AG08396 (cell line): ENCODE measurements at places on chromosomes 1 and 21.

DNA sequence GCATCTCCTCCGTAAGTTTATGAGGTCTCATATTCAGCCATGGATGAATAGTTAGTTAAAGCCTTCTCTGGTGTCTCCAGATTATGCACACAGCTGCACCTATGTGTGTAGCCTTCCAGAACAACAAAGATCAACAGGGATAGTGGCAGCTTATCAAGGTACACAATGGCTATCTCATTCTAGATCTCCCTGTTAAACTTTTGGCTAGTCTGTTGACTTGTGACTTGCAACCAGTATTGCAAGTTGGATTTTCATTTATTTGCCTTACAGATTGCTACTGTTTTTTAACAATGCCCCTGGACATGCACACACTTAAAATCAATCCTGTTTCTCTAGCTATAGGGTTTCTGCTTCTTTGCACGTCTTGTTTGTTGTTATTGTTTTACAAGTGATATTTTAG, 363.2 kb downstream of the OMA1 start:
- DNase-seq = no peak

DNA sequence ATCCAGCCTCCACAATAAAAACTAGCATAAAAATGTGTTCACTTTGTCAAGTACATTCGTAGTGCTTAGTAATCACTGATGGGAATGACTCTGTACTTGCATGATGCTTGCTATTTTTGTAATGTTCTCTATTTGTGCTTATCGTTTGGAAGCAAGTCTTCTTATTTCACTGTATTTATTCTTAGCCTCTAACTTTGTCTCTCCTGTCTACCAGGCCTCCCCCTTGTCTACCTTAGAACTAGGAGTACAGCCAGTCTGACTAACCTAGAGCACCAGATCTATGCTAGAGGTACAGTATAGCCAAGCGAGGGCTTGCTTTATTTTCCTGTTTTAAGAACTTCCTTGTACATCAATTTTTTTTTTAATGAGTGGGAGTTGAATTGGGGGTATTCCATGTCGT, 108.2 kb downstream of the VPS13D start:
- DNase-seq = no peak

DNA sequence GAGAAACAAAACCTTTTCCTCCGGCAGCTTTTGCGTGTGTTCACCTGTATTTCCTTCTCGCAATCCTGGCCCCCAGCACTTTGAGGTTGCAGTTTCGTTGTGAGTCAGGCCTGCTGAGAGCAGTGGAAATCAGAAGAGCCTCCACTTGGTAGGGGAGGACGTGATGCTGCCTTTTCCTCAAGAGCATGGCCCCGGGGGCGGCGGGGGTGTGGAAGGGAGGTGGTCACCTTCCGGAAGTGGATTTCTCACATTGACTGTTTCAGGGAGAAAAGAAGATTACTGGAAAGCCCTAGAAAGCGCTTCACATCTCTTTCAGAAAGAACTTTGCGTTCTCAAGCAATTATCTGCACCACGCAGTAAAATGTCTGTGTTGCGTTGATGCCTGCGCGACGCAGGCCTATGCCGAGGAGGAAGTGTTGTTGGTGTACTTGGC, 12.2 kb upstream of the IL10 start:
- no peak for DNase-seq

GRCh38 chr21:44419679-44420078, 35.6 kb upstream of the LRRC3 start:
- no peak for DNase-seq

GRCh38 chr1:229537894-229538293, 20.6 kb downstream of the ABCB10 start:
- no peak for DNase-seq

DNA sequence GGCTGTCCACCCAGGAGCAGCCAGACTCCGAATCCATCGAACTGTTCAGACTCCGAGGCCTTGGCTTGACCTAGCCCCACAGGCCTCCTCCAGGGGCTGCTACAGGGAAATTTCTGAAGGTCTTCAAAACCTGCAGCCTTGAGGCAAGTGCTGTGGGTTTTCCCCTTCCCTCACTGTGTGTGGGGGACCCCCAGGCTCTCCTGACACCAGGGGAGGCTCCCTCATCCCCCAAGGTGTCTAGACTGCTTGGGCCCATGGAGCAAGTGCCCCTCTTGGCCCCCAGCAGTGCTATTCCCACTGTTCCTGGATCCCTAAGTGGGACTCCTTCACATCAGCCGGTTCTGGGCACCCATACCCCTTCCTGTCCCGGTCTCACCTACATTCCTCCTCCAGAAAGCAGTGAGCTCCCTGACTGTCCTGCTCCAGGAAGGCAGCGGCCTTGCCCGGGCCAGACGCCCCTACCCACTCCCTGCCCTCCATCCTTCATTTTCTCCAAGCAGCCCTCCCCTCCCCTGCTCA, 814 bp downstream of the PAQR7 start:
- no peak for DNase-seq

- peak; percentile 42 for DNase-seq
Observed at GRCh38 chr1:182235952-182236650, 155.5 kb downstream of the GLUL start.

DNA sequence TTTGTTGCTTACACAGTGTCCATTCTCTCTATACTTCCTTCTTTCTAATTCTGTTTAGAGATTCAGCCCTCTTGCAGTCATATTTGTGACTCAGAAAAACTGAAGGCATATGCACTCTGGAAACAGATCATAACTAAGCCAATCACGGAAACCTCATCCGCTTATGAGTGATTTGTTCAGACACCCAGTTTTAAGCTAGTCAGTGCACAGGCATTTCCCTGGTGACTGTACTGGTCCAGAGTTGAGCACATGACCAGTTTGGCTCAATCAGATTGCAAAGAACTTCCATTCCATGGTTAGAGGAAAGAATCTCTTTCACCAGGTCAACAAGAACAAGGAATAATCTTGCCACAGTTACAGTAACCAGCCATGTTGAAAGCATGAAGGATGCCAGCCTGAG, 69.2 kb upstream of the SGIP1 start:
- peak; percentile 81 for DNase-seq

DNA sequence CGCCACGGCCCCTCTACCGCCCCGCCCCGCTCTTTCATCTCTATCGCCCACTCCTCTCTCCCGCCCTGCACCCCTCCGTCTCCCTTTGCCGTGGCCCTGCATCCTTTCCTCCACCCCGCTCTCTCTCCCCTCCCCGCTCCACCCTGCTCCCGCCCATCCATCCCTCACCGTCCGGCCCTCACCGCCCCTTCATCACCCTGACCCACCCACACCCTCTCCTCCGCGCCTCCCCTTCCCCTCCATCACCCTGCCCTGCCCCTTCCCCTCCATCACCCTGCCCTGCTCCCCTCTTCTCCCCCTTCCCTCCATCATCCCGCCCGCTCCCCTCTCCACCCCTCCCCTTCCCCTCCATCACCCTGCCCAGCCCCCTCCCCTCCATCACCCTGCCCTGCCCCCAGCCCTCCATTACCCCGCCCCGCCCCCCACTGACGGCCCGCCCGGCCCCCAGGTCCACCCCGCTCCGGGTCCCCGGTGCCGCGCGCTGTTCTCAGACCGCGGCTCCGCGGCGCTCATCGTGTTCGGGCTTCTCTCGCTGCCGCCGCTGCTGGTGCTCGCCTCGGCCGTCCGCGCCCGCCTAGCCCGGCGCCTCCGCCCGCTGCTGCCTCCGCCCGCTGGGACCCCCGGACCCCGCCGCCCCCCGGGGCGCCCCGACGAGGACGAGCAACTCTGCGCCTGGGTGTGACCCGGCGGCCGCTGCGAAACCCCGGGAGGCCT, 6.2 kb upstream of the ANKRD65 start:
- peak; percentile 72 for DNase-seq

GRCh38 chr1:207875532-207875931, 35.4 kb downstream of the CD34 start:
- no peak for DNase-seq

GRCh38 chr1:181044449-181044966, 10.7 kb downstream of the MR1 start:
- no peak for DNase-seq

DNA sequence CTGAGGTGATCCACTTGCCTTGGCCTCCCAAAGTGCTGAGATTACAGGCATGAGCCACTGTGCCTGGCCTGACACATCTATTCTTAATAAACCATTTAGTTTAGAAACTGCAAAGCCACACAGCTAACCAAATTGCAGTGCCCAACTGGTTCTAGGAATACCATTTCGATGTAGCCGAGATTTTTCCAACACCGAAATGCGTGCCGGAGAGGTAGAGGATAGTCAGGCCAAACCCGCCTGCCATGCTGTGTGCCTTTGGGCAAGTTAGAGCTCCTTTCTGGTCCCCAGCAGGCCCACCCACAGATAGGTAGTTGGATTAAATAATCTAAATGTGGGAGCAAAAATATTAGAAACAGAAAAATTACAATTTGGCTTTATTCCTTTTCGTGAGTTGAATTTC, 254.4 kb downstream of the FOXD2 start:
- no peak for DNase-seq

DNA sequence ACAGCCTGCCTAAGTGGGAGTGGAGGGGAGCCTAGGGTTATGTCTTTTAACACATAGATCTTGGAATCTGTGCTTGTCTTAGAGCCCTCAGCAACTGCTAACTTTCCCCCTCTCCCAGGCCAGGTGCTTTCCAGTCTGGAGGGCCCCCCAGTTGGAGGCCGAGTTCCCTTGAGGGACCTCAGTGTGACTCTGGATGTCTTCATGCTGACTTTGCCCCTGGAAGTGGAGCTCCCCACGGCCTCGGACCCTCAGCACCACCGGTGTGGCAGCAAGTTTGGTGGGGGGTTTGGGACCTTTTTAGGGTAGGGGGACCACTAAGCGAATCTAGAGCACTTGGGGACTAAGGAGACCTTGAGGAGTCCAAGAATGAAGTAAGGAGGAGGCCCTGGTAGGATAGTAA, 22.9 kb downstream of the HYI start:
- no peak for DNase-seq

- DNase-seq = no peak
Observed at GRCh38 chr21:16568661-16569060, 838.9 kb downstream of the USP25 start.

DNA sequence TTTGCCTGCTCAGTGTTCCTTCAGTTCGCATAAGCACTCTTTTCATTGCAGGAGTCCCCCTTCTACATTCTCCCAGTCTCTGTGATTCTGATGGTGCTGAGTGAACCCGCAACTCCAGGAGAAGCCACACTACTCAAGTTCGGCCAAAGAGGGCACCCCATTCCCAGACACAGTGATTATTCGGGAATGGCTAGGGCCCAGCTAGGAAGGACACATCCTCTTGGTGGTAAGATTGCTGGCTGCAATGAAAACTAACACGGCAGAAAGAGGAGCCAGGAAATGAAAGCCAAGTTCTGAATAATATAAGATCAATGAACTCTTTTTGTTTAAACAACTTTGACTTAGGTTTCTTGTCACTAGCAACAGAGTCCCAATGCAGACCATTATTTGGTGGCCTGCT, 14.9 kb downstream of the CREG1 start:
- peak; percentile 25 for DNase-seq

DNA sequence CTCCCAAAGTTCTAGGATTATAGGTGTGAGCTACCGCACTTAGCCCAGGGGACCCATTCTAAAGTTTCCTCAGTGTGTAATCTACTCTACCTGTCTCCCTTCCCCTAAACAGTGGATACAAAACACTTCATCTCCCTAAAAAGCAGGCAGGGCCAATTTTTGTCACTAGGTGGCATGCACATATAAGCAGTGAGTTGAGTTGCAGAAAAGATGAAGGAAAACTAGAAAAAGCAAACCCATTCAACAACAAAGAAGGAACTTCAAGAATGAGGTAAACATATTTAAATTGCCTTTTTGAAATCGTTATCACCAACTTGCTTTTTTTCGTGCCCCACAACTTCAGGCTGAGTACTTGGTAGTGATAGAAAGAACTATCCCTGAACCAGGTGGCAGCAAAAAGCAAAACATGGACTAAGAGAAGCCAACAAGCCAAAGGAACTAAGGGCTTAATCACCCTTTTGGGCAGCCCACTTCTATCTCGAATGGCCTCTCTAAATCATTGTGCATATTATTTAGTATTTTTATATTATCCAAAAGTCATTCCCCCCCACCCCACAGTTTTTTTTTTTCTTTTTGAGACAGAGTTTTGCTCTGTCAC, 19.7 kb upstream of the ALDH9A1 start:
- DNase-seq = peak; percentile 60

GRCh38 chr1:228345201-228345930, 61.3 kb downstream of the TRIM11 start:
- no peak for DNase-seq

DNA sequence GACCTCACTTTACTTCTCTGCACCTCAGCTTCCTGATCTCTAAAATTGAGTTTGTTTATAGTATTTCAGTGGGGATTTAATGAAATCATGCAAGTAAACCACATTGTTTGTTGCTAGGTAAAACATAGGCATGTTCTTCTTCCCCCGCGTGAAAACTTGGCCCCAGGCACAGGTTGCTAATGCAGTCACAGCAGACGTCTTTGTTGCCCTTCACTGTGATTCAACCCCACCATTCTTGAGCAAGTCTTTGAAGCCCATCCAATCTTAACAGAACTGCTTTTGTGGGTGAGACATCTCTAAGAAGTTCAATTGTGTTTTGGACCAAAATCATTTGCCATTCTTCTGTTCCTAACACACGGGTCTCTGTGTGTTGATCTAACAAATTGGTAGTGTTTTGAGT, 185.5 kb downstream of the ZNF281 start:
- DNase-seq = peak; percentile 30

DNA sequence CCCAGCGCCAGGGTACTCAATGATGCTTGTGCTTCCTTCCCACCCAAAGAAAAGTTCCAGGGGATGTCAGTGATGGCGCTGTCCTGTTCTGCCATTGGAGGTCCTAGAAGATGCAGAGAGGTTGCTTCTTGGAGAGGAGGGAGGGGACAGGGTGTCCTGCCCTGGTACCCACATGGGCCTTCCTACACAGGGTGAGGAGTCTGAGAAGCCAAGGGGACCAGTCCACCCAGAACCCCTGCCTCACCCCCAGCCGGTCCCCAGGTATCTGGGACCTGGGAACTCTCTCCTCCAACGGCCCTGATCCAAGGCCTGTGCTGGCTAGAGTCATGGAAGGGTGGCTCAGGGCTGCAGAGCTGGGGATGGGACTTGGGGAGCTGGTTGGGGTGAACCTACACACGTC, 259.4 kb downstream of the KCNJ6 start:
- no peak for DNase-seq

- no peak for DNase-seq
Observed at GRCh38 chr1:27139980-27140379, 14.9 kb downstream of the SLC9A1 start.

DNA sequence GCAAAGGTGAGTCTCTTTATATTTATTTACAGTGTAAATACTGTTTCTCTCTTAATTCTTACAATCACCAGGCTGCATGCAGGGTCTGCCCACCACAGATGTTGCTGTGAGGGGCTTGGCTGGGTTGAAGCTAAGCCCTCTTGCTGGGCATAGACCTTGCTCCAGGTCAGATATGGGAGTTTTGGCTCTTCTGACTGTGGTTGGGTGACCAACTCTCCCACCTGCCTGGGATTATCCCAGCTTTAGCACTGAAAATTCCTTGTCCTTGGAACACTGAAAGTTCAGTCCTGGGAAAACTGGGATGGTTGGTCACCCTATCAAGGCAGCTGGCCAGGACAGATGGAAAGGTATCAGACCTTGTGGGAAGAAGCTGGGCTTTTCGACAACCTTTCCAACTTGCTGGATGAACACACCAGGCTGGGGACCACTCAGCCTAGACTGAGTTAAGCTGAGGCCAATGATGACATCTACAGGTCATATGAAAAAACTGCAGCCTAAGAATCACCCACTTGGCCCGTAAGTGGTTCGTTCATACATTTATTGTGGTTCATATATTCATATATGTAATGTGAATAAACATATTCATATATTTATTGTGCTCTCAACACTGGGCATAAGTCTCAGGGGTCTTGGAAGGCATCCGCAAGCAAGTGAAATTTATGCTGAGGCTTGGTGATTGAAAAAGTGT, 26.6 kb upstream of the HPDL start:
- DNase-seq = peak; percentile 68
